HTR-8/SVneo (cell line): ENCODE measurements at places on chromosomes 2 and 18.

DNA sequence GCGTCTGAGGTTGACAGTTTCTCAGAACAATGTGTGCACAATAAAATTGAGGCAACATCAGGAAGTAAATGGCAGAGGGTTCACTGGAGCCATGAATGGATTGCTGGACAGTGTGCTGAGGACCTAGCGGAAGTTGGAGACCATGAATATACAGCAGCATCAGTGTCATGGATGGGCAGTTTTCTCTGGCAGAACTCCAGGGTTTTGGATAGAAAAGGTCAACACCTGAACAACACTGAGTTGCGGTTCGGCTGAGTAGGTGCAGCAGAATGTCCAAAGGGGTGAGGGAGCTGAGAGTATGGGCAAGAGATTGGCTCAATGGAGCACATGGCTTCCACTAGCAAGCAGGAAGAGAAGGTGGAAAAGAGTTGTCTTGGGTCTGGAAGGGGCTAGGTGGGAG, 73.7 kb downstream of the DNER start:
- DNase-seq, result no peak

- DNase-seq, result no peak
Measured at GRCh38 chr2:118425191-118425590, 336.9 kb downstream of the INSIG2 start.

- DNase-seq, result peak; percentile 31
Measured at GRCh38 chr2:238914648-238915015, 66.7 kb downstream of the TWIST2 start.

- DNase-seq, result no peak
Measured at GRCh38 chr2:103860016-103860415, 993.9 kb upstream of the POU3F3 start.

DNA sequence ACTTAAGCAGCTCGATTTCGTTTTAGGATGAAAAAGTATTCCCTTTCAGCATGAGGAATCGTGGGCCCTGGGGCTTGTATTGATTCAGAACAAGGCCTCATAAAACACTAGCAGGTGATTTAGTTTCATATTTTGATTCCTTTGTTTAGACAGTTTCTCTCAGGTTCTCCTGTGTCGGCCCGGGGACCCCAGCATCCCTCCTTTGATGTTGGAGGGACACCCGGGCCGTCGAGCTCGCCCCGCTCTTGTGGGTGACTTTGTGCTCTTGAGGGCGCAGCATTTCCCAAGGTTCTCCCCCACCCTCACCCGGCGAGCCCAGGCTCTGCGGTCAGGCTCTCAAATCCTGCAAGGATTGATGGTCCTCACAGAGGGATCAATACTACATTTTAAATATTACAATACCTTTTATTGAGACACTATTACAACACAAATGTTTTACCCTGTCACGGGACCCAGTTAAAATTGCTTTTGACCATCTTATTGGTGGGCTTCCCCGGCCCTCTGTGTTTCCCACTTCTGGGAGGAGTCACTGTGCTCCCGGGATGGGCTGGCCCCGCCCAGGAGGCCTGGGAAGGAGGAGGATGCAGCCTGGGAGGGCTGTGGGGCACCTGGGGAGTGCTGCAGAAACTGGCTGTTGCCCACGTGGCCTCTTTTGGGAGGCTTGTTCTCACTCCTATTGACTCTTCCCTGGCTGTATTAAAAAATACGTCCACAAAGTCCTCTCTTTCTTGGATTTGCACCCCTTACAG, 222.6 kb downstream of the INSIG2 start:
- DNase-seq, result no peak

DNA sequence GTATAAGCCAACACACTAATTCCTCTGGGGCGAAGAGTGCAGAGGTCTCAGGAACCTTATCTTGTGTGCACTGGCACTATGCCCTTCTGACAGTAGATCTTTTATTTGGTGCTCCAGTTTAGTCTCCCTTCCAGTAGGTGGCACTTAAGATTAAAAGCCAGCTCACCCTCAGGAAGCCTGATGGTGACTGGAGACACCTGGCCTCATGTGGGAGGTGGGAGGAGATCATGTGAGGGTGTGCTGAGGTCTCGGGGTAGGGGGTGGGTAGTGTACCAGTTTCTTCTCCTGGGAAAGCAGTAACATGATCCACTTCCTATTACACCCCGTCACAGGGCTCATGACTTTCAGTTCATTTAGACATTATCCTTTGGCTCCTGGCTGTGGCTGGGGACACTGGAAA, 654.9 kb downstream of the ADCYAP1 start:
- DNase-seq, result no peak

- no peak for DNase-seq
Measured at GRCh38 chr2:106127282-106127771, 66.8 kb downstream of the UXS1 start.

DNA sequence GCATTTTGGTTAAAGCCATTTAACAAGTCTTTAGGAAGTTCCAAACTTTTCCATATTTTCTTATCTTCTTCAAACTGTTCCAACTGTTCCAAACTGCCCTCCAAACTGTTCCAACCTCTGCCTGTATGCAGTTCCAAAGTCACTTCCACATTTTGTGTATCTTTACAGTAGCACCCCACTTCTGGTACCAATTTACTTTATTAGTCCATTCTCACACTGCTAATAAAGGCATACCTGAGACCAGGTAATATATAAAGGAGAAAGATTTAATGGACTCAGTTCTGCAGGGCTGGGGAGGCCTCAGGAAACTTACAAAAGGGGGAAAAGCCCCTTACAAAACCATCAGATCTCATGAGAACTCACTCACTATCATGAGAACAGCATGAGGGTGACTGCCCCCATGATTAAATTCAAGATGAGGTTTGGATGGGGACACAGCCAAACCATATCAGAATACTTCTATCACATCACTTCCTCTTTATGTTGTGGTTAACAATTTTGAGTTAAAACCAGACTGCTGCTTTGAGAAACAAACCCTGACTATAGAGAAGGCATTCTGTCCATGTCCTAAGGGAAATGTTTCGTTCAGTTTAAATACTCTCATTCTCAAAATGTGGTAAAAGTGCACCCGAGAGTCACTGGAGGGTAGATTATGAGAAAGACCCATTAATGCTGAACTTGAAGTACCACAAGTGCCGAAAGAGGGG, 11.0 kb downstream of the IL18R1 start:
- no peak for DNase-seq

GRCh38 chr18:29594493-29594892, 1417.6 kb upstream of the CDH2 start:
- no peak for DNase-seq

- no peak for DNase-seq
Measured at GRCh38 chr18:9914584-9915290, 921 bp downstream of the VAPA start.

- DNase-seq, result no peak
Measured at GRCh38 chr2:62485761-62486438, 20.1 kb downstream of the TMEM17 start.
